ENCODE measurements at places on chromosomes 13 and 19.
A peak's percentile ranks its signal among the peaks of the same experiment; 100 is the strongest.

GRCh38 chr13:46361276-46361934 is 25.6 kb downstream of the RUBCNL start:
- peak; percentile 60 for DNase-seq

GRCh38 chr19:13100841-13101589 is 1.6 kb downstream of the LYL1 start:
- DNase-seq, result no peak

DNA sequence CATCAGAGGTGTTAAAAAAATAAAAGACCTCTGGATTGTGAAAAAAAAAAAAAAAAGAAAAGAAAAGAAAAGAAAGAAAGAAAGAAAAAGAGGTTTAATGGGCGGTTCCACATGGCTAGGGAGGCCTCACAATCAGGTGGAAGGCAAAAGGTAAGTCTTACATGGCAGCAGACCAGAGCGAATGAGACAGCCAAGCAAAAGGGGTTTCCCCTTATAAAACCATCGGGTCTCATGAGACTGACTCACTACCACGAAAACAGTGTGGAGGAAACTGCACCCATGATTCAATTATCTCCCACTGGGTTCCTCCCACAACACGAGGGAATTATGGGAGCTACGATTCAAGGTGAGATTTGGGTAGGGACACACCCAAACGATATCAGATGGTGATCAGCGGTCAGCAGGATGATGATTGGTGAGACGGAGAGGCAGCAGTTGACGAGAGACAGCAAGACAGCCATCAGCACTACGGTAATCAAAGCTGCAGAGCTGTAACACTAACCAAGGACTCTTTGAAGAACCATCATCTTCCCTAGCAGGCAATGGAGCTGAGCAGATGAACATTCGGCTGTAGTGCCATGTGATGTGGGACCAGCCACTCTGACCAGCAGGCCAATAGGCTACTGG is 3.9 kb upstream of the CD209 start:
- DNase-seq, result peak; percentile 34

GRCh38 chr19:14346279-14346678 is 35.0 kb upstream of the ADGRE5 start:
- DNase-seq, result no peak

DNA sequence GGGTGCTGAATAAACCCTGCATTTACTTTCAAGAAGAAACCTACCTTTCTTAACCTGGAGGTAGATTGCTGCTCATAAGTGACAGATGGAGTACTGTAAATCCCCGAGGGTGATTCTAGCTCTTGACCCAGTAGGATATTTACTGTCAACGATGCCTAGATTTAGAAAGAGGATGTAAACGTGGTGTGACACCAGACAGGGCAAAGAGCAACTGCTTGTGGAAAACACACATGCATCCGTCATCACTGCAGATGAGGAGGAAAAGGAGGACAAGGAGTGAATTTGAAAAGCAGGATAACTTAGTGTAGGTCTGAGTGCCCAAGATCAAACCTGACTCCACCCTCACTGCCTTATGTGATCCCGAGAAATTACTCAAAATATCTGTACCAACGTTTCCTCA is 9.8 kb upstream of the CLN5 start:
- DNase-seq, result no peak

GRCh38 chr19:51467864-51468544 is 9.8 kb upstream of the SIGLEC8 start:
- no peak for DNase-seq

GRCh38 chr13:48184260-48184659 is 48.7 kb upstream of the ITM2B start:
- DNase-seq, result no peak

DNA sequence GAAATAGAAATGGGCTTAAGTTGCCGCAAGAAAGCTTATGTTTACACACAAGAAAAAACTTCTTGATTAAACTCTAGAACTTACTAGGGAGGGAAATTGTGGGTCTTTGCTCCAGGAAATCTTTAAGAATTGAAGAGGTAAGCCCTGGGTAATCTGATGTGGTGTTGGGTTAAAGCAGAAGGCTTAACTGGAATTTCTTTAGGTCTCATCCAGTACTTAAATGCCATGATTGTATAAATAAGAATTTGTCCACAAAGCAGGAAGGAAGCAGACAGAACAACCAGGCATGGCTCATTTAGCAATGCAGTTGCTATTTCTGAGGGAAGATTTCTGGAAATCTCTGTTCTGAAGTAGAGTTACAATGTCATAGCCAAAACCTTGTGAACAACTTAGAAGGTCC is 360.4 kb downstream of the KLF5 start:
- DNase-seq, result no peak

- peak; percentile 27 for DNase-seq
These were observed 653 bp downstream of the MVB12A start for GRCh38 chr19:17420475-17420924.

GRCh38 chr13:36910545-36910944 is 9.5 kb downstream of the SMAD9 start:
- no peak for DNase-seq

DNA sequence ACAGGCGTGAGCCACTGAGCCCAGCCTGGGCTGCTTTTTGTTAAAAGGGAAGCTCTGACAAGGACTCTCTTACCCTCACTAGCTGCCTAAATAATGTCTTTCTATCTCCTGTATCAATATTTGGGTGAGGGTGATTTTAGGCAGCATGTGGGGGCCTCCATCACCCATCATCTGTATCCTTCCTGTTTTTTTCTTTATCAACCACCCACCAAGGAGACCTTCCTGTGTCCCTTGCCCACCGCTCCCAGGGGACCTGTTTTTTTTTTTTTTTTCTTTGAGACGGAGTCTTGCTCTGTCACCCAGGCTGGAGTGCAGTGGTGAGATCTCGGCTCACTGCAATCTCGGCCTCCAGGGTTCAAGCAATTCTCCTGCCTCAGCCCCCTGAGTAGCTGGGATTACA is 5.4 kb upstream of the NDUFB7 start:
- no peak for DNase-seq

GRCh38 chr13:36275190-36276002 is 22.2 kb downstream of the CCDC169 start:
- peak; percentile 67 for DNase-seq

GRCh38 chr13:111092685-111093084 is 22.4 kb upstream of the ARHGEF7 start:
- DNase-seq, result no peak

GRCh38 chr19:16200038-16201010 is 2.6 kb downstream of the AP1M1 start:
- DNase-seq, result no peak

- no peak for DNase-seq
These were observed 555 bp downstream of the NR2C2AP start for GRCh38 chr19:19202707-19203011.

DNA sequence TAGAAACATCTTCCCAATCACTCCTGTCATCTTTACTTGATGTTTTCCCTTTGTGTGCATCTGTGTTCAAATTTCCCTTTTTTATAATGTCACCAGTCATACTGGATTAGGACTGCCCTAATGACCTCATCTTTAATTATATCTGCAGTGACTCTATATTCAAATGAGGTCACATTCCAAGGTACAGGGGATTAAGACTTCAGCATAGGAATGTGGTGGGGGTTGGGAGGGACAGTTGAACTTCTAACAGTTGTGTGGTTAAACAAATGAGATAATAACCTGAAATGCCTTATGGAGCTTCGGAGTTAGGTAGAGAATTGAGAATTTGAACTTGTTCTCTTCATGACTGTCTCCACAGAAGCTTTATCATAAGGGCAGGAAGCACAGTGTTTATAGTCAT is 23.0 kb downstream of the PAN3 start:
- DNase-seq, result peak; percentile 29

- DNase-seq, result no peak
These were observed 21.3 kb downstream of the PAK4 start for GRCh38 chr19:39146686-39147450.

DNA sequence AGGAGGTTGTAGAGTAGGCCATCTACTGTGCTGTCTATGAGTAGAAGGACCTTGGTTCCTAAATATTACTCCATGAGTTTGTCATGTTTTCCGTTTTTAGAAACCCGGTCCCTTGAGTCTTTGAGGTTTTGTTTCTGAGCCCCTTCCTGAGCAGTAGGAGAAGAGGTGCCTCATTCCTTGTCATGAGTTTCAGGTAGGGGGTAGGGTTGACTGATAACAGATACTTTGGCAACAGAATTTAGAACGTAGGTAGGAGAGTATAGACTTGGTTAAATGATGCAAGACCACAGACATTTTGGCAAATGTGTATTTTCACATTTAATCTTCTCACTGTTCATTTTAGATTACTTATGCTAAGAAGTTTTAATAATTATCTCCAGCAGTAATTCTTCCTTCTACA is 24.6 kb downstream of the LMO7 start:
- DNase-seq, result no peak

DNA sequence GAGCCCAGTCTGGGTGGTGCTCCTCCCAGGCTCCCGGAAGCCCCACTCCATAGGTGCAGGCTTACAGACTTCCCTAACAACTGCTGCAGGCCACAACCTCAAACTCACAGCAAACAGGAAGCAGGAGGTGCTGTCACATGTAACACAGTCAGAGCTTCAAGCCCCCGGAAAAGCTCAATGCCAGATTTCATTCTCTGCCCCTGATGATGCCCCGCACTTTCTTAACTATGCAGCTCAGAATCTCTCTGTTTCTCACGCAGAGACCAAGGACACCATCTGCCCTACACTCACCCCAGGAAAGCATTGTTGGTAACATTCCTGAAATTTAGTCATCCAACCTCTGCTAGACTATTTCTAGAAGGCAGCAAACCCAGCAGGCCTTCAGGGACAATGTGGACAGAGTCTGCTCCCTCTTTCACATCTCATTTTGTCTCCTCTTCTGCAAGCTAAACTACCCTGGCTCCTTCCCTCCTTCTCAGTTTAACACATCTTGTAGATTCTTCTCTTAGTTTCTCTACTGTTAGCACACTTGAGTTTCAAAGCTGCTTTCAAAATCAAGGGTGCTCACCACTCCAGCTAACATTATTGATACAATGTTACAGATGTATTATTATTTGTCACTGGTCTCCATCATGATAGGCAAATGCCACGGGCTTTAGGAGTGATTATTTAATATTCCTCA is 162.5 kb downstream of the KCTD12 start:
- peak; percentile 82 for DNase-seq

DNA sequence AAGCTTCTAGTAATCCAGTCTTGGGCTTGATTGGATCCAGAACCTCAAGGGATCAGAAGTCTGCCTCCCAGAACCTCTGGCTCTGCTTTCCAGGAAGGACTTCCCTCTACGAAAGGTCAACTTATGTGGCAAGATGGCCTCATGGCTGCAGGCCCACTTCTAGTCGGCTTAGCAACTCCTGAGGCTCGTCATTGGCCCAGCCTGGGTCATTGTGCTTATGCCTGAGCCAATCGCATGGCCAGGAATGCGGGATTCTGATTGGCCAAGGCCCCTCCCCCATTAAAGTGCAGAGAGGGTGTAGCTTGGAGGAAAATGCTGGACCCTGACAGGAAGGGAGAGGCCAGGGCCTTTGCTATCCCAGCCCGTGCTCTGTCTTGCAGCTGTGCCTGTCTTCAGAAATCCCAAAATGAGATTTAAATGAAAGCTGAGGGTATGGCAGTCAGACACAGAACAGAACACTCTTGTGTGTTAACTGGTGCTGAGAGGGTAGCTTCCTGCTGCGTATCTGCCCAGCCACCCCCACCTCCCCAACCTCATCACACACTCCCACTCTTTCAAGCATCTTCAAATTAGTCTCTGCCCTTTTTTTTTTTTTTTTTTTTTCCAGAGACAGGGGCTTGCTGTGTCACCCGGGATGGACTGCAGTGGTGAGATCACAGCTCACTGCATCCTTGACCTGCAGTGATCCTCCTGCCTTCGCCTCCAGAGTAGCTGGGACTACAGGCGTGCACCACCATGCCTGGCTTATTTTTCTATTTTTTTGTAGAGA is 5.5 kb upstream of the CCNE1 start:
- DNase-seq, result peak; percentile 14

Measured in HT1080 (cell line).